ENCODE measurements at places on chromosomes 12 and 14.

GRCh38 chr14:41668356-41668755 lies 61.7 kb downstream of the LRFN5 start:
- no peak for DNase-seq

GRCh38 chr14:96051642-96052540 lies 12.7 kb downstream of the C14orf132 start:
- DNase-seq: no peak

DNA sequence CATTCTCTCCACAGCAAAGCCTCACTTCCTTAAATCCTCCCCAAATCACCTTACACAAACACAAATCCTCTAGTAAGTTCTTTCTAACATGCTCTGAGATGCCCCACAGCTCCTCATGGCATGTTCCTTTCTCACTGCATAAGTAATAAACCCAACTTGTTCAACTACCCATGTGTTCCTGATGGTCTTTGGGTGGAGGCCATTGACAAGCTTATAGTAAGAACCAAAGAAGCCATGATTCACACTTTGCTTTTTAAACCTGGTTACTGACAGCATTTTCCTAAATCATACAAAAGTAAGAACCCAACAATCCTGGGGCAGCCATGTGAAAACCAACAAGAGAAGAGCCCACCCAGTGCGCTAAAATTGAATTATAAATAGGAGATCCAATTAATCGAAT lies 138.6 kb downstream of the ITPR2 start:
- no peak for DNase-seq

- no peak for DNase-seq
Observed at GRCh38 chr14:64720131-64720576, 15.9 kb downstream of the PLEKHG3 start.

DNA sequence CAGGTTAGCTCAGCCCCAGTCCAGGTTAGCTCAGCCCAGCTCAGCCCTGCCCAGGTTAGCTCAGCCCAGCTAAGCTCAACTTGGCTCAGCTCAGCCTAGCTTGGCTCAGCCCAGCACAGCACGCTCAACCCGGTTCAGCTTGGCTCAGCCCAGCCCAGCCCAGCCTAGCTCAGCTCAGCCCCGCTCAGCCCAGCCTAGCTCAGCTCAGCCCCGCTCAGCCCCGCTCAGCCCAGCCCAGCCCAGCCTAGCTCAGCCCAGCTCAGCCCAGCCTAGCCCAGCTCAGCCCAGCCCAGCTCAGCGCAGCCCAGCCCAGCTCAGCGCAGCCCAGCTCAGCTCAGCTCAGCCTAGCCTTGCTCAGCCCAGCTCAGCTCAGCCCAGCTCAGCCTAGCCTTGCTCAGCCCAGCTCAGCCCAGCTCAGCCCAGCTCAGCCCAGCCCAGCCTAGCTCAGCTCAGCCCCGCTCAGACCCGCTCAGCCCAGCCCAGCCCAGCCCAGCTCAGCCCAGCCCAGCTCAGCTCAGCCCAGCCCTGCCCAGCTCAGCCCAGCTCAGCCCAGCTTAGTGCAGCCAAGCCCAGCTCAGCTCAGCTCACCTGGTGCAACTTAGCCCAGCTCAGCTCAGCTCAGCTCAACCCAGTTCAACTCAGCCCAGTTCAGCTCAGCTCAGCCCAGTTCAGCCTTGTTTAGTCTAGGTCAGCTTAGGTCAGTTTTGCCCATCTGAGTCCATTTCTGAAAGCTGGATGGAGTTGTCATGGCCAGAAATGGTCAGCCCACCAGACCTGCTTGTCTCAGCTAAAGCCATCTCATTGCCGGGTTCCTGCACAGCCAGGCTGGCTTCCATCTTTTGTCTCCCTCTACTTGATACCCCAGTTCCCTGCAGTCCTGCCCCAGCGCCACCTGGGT lies 333.6 kb downstream of the TMEM121 start:
- DNase-seq: no peak

DNA sequence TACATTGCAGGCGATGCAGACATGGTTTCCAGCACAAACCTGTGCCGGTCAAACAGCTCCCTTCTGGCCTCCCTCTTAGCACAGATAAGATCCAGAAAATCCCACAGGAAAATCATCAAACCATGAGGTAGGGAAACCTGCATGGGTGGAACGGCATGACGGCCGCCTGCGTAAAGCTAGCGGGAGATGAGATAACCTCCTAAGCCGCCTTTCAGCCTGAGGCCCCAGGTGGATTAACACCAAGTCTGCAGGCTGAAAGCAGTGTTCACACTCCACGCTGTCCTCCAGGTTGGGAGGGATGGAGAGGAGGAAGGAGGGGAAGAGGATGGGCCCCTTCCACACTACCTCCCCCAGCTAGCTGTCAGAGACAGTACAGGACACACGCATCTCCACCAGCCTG lies 63.8 kb downstream of the TSPAN11 start:
- no peak for DNase-seq

Measured in Kasumi-1 (cell line).